ENCODE measurements at places on chromosomes 12 and 14. TPM values are rescaled to one million over a fixed set of nuclear protein-coding genes. Genes with fewer than 3 reads are reported as not detected.

NR4A1 gene
- total RNA-seq: 2.0 TPM

- no peak for DNase-seq
These were observed 71.0 kb downstream of the PLEKHG3 start for GRCh38 chr14:64775081-64775777.

DNA sequence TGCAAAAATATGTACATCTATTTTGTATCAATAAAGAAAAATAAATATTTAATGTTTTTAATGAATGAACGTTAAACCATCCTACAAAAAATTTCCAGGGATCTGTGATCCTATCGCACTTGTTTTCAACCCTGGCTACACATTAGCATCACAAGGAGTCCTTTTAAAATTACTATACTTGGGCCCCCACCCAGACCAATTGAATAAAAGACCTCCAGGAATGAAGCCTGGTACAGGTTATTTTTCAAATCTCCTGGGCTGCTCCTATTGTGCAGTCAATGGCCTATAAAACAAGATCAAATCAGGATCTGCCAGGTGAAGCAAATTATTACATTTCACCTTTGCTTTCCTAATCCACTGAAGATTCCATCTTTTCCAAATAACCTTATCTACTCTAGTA is 33.4 kb upstream of the GXYLT1 start:
- no peak for DNase-seq

DNA sequence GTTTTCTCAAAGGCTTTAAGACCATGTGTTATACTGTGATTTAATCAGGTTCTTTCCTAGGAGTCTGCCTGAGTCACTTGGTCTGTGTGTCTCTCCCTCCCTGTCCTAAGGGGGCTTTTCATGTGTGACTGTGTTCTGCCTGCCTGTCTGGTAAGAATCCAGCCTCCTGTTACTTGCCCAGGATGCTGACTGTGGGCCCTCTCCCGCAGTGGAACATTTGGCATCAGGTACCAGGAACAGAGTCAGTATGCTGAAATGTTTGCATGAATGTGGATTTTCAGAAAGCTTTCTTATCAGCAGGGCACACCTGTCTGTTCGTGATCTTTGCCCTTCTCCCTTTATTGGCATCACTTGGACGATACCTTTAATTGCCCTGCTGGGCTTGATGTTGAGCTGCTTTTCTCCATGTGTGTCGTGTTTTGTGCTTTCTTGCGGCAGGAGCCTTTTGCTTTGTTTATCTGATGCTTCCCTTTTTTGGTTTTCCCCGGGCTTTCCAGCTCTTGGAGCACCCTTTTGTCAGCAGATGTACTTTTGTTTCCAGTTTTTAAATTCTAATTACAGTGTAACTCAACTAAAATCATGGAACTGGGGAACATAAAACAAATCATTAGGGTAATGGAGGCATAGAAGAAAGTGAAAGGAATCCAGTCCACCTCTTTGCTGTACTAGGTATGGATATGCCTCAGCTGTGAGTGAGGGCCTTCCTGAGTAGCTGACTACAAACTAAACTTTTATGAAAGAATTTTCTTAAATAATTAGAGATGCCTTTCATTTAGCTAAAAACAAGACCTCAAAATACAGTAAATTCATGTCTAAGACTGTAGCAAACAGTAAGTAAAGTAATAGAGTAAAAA is 72.5 kb downstream of the TRAF3 start:
- DNase-seq: no peak

- no peak for DNase-seq
These were observed 77.0 kb downstream of the MSRB3 start for GRCh38 chr12:65355461-65355860.

Measured in Panc1 (cell line).